NCI-H345 (cell line): ENCODE measurements at places on chromosomes 4 and X.

DNA sequence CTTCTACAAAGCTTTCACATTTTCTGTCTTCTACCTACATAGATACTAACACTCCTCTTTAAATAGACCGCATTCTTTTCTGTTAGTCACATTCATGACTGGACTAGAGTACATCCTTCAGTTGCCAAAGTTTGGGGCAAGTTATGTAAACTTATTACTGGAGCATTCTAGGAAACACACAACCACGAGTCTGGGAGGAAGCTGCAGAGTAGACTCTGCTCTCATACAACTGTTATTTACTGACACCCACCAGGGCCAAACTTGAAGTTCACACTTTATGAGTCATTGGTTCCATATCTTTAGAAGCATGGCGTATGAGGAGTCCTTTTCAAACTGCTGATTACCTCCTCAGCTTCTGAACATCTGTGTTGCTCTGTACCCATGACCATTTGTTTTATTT, 87.0 kb downstream of the RNF150 start:
- DNase-seq: no peak

DNA sequence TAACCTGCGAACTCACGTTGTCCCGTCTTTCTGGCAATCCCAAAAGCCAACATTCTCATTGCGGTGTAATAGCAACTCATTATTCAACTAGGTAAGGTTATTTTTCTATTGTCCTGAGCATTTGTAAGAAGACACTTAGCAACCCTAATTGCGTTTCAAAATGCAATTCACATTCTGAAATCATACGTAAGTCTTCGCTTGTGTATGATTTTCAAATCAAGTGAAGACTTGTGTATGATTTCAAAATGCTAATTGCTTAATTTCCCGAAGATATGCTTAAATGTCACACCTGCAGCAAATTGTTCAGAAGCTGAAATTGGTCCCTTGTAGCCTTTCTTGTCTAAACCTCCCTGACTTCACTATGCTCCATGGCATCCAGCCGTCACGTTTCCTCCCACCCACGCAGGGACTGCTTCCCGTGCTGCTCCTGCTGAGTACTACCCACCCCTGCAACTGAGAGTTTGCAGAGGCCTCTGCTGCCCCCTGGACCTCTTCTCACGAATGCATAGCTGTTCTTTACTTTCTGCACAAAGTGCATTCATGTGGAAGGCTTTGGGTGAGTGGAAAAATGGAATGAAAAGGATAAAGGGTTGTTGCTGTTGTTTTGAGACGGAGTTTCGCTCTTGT, 40.8 kb upstream of the CLDN24 start:
- DNase-seq: no peak

- no peak for DNase-seq
Observed at GRCh38 chr4:108037884-108038283, 48.2 kb downstream of the HADH start.

GRCh38 chr4:119284876-119285780, 36.8 kb downstream of the FABP2 start:
- no peak for DNase-seq

DNA sequence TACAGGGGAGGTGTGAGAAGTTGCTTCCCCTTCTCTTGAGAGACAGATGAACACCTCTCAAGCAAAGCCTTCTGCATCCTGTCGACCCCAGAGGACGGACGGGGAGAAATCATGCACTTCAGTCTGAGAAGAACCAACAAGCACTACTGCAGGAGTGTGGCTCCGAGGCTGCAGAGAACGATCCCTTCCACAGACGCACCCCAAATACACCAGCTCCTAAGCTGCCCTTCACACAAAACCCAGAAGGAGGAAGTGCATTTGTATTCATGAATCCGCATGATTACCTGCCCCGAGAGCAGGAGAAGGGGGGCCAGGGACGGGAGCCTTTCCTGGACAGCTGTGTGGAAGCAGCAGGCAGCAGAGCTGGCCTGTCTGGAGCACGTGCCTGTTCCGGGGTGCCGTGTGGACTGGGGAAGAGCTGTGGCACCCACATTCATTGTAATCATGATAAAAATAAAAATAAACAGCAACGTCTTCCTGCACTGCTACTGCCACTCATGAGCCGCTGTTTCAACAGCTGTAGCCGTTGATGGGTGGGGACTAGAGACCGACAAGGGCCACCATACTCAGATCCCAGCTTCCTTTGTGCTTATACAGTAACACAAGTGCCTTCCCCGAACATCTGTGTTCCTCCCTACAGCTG, 42.9 kb downstream of the ACSL1 start:
- DNase-seq: no peak

DNA sequence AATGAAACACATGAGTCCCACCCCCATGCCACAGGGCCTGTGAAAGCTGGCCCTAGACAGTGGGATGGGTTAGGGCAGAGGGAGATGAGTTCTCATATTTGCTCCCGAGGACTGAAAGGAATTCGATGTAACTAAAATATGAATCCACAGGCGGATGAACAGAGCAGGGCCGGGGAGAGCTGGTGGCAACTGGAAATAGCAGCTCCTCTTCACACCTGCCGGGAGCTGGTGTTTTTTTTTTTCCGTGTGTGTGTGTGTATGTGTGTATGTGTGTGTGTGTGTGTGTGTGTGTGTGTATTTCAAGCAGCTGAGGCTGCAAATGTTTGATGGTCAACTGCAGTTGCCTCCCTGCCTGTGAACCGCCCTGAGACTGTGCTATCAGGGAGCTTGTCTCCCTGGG, 115.1 kb upstream of the PSAPL1 start:
- no peak for DNase-seq

GRCh38 chrX:103663981-103664762, 22.3 kb downstream of the MORF4L2 start:
- no peak for DNase-seq

- no peak for DNase-seq
Observed at GRCh38 chrX:30659421-30659820, 6.2 kb downstream of the GK start.

- no peak for DNase-seq
Observed at GRCh38 chr4:26386386-26386785, 65.6 kb downstream of the RBPJ start.

DNA sequence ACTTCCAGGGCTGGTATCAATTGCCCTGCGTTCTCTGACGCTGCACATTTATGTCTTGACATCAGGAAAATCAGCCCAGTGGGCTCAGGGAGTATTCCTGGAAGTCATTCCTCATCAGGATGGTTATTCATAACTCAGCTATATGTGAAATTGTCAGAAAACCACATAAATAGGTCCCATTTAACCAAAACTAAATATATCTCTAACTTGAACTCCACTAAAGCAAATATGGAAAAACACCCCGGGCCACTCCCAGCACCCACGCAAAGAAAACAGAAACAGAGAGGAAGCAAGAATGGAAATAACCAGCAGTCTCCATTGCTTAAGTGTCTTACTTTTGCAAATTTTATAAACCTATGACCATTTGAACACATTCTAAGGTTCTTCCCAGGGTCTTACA, 112.0 kb downstream of the IRF2 start:
- no peak for DNase-seq

GRCh38 chr4:163816494-163816893, 322.0 kb downstream of the TMA16 start:
- DNase-seq: no peak

DNA sequence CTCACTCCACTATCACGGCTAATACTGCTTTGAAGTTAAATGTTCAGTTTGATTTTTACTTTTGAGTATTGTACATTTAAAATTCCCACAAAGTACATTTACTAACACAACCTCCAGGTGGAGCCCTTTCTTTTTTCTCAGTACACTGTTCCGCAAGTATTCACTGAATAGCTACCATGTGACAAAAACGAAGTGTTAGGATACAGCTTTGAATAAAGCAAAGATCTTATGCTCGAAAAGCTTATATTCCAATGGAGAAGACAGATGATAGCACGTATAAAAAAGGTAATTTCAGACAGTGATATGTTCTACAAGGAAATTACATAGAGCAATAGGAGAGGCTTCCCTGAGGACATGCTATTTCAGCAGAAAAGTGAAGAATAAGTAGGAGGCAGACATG, 60.7 kb upstream of the ABCG2 start:
- peak; percentile 42 for DNase-seq

DNA sequence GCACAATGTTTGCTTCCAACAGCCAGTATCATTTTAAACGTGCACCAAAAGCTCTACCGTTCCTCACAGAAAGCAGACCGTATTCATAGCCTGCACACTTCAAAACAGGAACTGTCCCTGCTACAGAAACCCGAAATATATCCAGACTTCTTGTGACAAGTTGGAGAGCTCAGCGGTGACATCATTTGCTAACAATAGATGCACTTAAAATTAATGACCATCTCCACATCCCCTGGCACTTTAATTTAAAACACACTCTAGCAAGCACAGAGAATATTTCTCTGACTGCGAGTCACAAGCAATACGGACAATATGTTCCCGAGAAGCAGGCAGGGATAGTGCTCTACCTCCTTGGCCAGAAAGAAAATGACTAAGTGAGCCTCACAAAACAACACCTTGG, 2.5 kb downstream of the NYX start:
- DNase-seq: peak; percentile 37

DNA sequence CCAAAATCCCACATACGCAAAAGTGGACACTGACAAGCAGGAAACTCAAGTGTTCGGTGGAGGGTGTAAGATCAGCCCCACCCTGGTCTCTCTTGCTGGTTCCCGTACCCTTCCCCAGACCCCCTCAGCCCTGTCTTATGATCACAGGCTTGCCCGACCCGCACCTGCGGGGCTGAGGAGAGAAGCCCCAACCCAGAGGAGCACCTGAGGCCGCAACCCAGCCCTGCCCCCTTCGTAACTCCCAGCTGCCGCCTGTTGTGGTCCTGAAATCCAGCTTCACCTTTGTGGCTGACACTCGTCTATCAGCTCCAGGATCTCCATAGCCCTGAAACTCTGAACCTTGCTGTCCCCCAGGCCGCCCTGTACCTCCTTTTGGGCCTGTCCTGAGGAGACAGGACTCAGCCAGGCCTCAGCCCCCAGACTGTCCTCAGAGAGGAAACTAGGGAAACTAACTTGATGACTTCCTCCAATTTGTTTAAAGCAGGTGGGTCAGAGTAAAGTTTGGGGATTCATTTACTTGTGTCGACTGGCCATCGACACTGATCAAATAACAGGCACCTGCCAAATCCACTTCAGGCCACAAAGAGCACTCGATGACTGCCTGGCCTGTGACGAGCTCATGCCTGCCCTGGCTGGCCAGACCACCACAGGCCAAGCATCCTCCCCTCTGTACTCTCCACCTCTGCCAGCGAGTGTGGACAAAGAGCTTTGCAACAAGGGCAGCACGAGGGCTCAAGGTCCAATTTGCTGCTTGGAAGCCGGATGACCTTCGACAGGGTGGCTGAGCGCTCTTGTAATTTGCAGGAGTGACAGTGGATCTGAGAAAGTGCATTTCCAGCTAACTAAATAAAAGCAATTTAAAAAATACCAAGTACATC, 19.3 kb downstream of the DCTD start:
- DNase-seq: no peak

DNA sequence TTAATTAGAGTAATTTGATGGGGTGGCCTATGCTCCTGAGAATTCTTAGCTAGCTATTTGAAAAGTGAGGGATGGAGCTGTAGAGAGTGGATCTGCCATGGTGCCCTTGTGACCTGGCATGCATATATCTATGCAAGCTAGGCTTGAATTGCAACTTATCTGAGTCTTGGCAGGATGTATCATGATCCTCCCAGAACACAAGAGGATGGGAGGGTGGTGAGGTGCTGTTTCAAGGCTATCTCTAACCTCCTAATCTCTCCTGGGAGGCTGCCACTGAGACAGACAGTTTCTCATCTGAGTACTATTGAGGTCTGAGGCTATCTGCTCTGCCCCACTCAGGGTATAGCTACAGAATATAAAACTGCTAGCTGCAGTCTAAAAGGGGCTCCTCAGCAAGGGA, 56.6 kb downstream of the BRCC3 start:
- DNase-seq: no peak

- no peak for DNase-seq
Observed at GRCh38 chr4:96164814-96165351, 325.0 kb downstream of the PDHA2 start.

GRCh38 chr4:159077702-159078495, 25.0 kb upstream of the RAPGEF2 start:
- peak; percentile 41 for DNase-seq

- DNase-seq: no peak
Observed at GRCh38 chr4:104930298-104930697, 216.4 kb upstream of the TET2 start.

DNA sequence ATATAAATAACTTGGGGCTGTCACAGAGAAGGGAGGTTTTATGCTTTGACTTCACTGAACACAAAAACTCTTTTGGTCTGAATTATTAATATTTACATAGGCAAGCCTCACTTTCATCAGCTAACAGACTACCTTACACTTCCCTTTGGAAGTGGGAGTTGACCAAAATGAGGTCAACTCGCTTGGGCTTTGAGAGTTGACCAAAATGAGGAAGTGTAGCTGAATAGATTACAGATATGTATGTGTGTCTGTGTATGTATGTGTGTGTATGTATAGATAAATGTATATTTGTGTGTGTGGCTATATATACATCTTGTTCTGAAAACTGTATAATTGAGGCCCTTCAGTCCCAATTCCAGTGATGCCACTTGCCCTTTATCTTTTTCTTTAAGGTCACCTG, 113.3 kb upstream of the IL13RA1 start:
- no peak for DNase-seq

DNA sequence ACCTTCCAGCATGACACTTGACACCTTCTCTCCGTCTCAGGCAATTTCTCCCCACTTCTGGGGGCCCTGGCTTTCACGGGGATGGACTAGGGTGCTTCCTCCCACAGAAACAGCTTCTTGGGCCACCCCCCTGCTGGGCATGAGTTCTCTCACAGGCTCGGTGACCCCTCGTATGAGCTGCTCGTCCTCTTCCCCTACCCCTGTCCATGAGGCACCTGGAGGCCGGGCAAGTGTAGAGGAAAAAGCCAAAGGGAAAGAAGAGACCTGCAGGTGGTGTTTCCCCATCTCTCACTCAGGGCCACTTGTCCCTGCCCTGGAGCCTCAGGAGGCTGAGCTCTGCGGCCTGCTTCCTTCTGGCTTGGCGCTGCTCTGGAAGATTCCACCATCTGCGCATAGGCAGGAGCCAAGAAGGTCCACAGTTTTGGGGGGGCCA, 1.9 kb upstream of the RGS12 start:
- DNase-seq: no peak

- DNase-seq: no peak
Observed at GRCh38 chr4:81607950-81608349, 136.2 kb upstream of the RASGEF1B start.

DNA sequence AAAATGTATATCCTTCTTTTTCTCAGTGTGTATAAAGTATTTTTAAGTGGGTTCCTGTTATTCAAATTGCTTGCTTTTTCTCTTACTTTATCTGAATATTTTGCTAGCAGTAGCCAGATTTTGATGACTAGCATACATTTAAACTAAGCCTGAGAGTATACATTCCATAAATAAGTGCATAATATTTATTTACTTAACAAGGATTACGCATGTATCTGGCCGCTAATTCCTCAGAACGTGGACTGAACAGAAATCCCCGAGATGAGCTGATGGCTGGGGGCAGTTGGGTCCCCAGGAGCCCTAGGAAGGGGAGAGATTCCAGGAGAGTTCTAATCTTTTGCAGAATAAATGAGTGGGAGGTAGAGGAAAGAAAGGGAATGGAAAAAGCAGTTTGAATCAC, 91.0 kb downstream of the PHOX2B start:
- no peak for DNase-seq
